ENCODE measurements at places on chromosomes 13 and 19.

DNA sequence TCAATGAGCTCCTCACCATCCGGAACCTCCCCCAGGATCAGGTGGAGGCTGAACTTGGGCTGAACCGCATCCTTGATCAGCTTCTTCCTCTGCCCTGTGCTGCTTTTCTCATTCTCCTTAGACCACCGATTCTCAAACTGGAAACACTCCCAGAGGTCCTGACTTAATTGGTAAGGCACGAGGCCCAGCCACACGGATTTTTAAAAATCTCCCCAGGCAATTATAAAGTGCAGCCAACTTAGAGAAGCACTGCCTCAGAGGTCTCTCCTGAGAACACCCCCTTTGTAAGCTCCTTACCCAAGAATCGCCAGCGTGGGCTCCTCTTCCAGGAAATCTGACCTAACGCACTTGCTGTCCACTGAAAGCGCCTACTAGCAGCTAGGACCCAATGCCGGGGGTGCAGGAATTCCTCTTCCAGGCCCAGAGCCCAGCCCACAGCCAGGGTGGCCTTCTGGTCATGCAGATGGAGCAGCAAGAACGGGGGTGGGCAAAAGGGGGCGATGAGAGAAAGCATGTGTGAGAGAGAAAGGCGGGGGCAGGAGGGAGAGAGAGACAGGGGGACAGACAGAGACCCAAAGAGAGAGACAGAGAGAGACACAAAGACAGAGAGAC is 66.9 kb upstream of the CACNA1A start:
- DNase-seq, result no peak

DNA sequence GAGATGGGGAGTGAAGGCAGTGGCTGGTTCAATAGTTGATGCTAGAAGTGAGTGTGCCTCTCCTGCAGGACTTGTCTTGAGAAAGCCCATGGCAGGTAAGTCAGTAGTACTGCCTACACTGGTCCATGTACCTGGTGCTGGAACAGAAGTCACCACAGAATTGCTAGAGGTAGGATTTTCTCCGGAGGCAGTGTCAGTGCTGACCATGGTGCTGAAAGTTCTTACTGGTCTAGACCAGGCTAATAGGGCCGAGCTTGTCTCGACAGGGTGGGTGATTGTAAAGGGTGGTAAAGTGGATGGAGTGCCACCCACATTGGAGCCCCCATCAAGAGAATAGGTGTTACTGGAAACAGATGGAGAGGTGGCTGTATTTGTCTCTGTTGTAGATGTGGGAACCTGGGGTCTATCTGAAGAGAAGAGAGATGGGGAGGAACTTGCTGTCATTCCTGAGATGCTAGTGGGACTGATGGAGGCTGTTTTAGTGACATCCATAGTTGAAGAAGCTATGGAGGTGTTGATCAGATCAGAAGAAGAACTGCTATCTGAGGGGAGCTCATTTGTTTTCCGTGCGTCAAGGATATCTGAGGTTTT is 36.6 kb downstream of the MUC16 start:
- no peak for DNase-seq

DNA sequence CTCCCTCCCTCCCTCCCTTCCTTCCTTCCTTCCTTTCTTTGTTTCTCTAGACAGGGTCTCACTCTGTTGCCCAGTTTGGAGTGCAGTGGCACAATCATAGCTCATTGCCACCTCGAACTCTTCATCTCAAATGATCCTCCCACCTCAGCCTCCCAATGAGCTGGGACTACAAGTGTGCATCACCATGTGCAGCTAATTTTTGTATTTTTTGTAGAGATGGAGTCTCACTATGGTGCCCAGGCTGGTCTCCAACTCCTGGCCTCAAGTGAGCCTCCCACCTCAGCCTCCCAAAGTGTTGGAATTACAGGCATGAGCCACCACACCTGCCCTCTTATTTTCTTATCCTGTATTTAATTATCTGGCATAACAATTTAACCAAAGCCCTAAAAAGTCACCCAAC is 4.4 kb downstream of the UPK1A start:
- no peak for DNase-seq

DNA sequence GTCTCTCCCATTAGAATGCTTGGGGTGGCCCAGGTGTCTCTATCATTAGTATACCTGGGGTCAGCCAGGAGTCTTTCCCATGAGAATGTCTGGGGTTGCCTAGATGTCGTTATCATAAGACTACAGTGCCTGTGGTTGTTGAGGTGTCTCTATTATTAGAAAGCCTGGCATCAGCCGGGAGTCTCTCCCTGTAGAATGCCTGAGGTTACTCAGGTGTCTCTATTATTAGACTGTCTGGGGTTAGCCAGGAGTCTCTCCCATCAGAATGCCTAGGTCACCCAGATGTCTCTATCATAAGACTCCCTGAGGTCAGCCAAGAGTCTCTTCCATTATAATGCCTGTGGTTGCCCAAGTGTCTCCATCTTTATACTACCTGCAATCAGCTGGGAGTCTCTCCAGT is 1541.1 kb downstream of the UQCRFS1 start:
- DNase-seq, result no peak

- no peak for DNase-seq
Measured at GRCh38 chr19:12187625-12188024, 24.7 kb downstream of the ZNF136 start.

- DNase-seq, result peak; percentile 78
Measured at GRCh38 chr19:53422551-53422950, 9.2 kb upstream of the ZNF761 start.

DNA sequence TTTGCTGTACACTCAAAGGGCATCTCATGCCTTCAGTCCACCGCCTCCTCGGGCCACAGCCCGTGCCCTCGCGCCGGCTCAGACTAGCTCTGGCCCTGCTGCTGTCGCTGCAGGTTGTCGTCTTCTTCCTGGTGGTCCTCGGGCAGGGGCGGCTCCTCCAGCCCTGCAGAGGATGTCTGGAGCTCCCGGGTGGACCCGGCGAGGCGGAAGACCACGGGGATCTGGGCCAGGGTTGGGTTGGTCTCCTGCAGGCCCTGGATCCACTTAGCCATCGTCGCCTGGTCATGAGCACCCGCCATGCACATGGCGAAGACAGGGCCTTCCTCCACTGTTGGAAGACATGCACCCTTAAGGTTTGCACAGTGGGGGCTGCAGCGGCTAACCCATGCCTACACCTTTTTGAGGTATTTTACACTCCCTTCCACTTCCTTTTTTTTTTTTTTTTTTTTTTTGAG is 489 bp upstream of the ZNF653 start:
- DNase-seq, result no peak

DNA sequence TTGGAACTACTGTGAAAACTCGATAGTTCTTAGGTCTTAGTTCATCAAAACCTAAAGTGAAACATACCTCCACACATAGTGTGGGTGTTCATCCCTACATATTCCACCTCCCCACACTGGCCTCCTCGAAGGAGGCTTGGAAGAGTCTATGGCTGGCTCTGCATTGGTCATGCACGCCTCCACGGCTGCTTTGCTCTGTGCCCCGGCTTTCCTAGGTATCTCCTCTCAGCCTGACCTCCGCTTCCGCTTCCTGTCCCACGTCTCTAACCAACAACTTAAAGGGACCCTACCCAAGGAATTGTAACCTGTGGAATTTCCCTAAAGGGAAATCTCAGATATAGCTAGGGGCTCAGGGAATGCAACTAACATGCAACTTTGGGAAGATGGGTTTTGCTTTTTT is 79.7 kb upstream of the MBNL2 start:
- no peak for DNase-seq

- DNase-seq, result peak; percentile 62
Measured at GRCh38 chr19:8445488-8446001, 770 bp downstream of the HNRNPM start.

DNA sequence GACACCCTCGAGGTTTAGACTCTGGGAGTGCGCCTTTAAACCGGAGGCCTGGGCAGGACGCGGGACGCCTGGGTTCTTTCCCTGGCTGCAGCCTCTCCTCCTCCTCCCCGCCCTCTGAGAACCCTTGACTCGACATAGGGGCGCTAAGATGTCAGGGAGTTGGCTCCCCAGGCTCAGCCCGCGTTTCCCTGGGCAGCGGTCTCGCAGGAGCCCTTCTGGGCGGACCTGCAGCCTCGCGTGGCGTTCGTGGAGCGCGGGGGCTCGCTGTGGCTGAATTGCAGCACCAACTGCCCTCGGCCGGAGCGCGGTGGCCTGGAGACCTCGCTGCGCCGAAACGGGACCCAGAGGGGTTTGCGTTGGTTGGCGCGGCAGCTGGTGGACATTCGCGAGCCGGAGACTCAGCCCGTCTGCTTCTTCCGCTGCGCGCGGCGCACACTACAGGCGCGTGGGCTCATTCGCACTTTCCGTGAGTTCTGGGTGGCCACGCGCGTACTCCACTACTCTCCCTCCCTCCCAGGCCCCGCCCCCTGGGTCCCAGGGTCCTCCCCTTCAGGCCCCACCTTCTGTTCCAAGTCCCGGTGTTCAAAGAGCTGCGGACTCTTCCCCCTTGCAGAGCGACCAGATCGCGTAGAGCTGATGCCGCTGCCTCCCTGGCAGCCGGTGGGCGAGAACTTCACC is 1.3 kb downstream of the ICAM5 start:
- DNase-seq, result peak; percentile 26

- DNase-seq, result no peak
Measured at GRCh38 chr19:4441994-4442818, 15.4 kb downstream of the UBXN6 start.

DNA sequence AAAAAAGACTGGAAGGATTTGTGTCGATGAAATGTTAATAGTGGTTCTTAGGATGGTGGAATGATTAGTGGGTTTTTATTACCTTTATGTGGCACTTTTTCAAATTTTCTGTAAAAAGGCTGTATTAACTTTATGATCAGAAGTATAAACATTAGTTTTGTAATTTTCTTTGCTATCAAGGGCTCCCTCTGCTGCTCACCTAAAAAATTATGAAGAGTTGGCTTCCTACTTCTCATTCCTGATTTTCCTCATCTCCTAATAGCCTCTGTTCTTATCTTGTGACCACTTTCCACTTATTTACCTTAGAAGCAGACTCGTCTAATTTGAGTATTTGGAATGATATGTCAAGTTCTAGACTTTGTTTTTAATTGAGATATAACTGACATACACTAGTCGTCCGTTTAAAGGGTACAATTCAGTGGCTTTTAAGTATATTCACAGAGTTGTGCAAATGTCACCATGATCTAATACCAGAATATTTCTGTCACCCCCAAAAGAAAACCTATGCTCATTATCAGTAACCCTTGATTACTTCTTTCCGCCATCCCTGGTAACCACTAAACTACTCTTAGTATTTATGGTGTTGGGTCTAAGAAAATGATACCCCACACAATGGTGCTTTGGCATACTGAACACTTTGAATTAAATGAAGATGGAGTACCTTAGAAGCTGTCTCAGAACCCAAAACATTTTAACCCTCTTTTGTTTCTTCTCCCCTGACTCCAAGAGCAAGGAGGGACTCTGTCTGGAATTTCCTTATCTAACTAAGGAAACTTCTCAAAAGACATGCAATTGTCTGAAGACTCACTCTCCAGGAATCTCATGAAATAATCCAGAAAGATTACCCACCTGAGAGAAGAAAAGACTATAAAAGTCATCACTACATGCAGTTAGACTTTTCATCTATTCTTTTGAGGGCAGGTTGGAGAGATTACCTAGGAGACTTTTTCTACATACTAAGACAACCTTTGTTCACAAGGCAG is 311.3 kb downstream of the DLEU7 start:
- DNase-seq, result peak; percentile 42

DNA sequence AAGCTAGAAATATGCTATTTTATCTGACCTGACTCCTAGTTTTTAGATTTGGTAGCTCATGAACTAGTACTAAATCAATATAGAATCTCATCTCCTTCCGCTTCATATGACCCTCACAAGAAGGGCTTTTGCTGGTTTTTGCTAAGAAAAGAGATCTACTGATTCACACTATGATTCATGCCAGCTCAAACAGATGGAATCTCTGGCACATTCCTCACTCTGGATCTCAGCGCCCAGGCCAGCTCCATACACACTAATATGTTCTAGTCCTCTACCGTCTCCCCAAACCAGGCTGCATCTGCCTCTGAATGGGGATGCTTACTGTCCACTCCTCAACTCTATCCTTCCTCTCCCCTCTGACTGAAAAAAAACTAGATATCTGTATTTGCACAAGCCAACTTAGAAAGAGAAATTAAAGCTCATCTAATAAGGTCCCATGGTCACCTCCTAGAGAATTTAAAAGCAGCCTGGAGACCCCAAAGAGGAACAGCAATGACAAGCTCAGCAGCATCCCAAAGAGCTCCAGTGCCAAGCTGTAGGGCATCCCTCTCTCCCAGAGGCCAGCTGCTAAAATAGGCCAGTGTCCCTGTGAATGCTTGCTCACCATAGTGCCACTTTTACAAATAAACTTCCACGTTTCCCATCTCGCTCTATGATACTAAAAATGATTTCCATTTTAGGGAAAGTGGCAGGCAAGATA is 74.9 kb downstream of the LHFPL6 start:
- DNase-seq, result no peak

DNA sequence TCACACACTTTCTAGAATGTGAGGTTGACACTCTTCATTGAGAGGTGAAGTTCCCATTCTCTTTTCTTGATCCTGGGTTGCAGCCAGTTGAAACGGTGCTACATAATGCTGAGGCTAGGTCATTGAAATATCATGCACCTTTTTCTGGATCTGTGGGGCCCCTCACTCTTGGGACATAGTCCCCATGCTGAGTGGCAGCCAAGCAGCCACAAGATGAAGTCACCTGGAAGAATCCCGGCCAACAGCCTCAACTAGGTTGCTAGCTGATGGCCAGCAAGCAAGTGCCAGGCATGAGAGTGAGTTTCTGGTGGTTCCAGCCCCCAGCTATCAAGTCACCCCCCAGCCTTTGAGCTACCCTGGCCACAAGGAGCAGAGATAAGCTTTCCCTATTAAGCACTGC is 148.5 kb upstream of the TSHZ3 start:
- no peak for DNase-seq

DNA sequence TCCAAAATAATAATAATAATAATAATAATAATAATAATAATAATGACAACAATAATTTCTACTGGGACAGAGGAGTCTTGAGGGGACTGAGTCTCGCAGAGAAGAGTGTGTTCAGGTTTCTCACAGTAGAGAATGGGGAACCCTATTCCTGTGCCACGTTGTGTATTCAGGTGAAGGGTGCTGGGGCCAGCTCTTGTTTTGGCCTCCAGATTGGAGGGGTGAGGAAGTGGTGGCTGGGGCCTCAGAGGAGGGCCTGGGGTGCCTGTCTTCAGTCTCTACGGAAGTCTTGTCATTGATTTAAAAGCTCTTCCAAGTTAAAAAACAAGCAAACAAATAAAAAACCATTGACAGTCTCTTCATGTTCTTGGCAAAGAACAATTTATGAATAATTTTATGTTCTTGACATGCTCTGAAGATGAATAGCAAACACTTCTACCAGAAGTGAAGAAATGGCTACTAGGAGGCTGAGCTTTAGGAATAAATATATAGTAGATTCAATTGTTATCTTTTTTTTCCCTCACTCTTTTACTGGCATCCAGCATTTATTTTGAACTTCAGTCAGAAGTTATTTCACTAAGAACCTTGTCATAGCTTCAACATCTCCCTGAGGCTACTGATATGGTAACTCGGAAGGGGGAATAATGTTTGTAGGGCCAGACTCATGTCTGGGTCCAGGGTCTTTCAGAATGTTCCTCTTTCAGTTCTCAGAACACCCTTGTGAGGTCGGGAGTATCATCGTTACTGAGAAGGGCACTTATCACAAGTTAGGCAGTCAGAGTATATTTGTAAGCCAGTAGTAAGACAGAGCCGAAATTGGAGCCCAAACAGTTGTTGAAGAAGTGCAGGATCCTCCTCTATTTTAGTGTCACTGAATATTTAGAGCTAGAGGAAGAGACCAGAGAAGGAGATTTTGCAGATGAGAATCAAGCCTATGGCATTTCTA is 13.1 kb downstream of the LRCH1 start:
- DNase-seq, result no peak

GRCh38 chr13:63595811-63596210 is 2180.2 kb upstream of the PCDH20 start:
- no peak for DNase-seq

GRCh38 chr19:34500656-34501120 is 19.1 kb downstream of the WTIP start:
- DNase-seq, result no peak

- no peak for DNase-seq
Measured at GRCh38 chr19:48702701-48703100, 6.9 kb downstream of the FUT2 start.

All from spinal cord (tissue), 10 donors.